ENCODE measurements at places on chromosomes 4 and X.
A peak's percentile ranks its signal among the peaks of the same experiment; 100 is the strongest.

DNA sequence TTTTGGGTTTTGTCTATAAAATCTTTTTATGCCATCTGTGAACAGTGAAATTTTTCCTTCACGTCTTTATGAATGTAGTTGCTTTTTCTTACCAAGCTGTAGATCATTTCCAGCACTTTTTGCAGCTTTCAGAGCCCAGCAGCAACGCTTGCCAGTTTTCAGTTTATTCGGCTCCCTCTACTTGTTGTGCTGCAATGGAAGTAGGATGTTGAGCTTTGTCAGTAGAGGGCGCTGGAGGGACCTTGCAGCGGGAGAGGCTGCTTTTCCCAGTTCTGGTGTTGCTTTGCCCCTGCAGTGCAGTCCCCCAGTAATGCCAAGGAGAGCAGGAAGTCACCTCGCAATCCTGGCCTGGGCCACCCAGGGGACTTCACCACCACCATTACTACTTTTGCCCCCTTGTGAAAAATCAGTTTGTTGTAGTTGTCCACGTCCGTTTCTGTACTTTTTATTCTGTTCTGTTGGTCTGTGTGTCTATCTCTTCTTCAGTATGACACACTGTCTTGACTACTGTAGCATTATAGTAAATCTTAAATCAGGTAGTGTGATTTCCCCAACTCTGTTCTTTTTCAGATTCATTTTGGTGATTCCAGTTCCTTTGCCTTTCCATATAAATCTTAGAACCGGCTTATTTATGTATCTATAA is 21.8 kb downstream of the CMC4 start:
- DNase-seq, result no peak

GRCh38 chrX:136019226-136019625 is 34.0 kb downstream of the SLC9A6 start:
- DNase-seq, result no peak

DNA sequence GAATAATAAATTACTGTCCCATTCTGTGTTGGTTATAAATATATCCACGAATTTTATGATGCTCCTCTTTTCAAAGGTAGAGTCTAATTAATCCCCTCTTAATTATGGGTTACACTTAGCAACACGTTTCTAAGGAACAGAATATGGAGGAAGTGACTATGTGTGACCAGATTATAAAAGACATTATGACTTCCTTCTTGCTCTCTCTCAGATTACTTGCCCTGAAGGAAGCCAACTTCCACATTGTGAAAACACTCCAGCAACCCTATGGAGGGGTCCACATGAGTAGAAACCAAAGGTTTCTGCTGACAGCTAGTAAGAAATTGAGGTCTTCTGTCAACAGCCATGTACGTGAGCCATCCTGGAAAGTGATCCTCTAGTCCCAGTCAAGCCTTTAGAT is 59.3 kb downstream of the WDFY3 start:
- no peak for DNase-seq

DNA sequence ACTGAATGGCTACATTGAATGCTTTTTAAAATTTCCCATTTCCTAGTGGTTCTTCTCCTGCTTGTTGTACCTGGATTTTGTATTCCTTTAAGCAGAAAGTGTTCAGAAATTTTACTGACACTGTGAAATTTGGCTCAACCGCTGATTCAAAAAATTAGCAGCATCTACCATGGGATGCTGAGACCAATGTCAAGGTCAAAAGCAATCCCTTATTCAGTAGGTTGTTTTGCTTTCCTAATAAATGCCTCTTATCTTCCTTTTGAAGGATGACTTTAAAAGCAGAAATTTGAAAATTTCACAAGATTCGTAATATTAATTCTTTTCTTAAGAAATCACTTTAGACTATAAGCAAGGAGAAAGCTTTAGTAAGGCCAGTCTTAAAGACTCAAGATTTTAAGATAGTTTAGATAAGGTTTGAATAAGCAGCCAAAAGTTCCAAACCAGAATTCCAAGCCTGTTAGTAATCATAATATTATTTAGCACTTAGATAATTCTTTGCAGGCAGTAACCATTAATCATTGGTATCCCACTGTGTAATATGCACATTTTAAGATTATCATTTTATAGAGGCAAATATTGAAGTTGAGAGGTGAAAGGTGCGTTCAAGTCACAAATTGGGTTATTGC is 508.8 kb downstream of the ANKRD50 start:
- DNase-seq, result peak; percentile 46

DNA sequence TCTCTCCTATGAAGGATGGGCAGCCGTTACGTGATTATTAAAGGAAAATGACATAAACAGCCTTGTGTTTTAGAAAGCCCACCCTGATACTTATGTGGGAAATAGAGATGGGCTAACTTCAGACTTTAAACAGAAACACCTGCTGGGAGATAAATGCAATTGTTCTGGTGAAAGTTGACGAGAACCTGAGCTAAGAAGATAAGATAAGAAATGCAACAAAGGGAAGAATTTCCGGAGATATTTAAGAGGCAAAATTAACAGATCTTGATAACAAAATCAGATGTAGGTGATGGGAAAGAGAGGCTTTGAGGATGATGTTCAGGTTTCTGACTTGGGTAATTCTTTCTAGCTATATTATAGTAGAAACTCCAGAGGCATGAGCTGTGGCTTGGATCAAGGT is 102.7 kb upstream of the SLC7A11 start:
- no peak for DNase-seq

GRCh38 chr4:128800284-128800683 is 9.2 kb upstream of the JADE1 start:
- no peak for DNase-seq

DNA sequence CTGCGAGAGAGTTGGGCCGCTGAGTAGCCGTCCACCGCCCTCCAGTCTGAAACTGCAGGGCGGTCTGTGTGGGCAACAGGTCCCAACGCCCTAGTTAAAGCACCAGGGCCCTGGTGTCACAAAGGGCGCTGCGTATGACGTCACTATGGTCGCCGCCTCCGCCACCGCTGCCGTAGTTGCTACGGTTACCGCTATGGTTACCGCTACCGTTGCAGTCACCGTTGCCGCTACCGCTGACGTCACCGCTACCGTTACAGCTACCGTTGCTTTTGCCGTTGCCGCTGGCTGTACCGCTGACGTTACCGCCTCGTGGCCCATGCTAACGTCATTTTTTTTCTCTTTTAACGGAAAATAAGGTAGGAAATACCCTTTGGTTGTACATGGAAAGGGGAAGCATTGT is at the start of gene PPP1R2C:
Gene PPP1R2C, minus strand, starts transcription at position 68 of the 400 bp plus-strand sequence. CDS start 84 bp downstream, outside the sequence.
- no peak for DNase-seq

DNA sequence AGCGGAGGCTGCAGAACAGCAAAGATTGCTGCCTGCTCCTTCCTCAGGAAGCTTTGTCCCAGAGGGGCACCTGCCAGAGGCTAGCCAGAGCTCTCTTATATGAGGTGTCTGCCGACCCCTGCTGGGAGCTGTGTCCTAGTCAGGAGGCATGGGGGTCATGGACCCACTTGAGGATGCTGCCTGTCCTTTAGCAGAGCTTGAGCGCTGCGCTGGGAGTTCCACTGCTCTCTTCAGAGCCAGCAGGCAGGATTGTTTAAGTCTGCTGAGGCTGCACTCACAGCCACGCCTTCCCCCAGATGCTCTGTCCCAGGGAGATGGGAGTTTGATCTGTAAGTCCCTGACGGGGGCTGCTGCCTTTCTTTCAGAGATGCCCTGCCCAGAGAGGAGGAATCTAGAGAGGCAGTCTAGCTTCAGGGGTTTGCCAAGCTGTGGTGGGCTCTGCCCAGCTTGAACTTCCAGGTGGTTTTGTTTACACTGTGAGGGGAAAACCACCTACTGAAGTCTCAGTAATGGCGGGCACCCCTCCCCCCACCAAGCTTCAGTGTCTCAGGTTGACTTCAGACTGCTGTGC is 10.9 kb downstream of the DCK start:
- DNase-seq, result no peak

DNA sequence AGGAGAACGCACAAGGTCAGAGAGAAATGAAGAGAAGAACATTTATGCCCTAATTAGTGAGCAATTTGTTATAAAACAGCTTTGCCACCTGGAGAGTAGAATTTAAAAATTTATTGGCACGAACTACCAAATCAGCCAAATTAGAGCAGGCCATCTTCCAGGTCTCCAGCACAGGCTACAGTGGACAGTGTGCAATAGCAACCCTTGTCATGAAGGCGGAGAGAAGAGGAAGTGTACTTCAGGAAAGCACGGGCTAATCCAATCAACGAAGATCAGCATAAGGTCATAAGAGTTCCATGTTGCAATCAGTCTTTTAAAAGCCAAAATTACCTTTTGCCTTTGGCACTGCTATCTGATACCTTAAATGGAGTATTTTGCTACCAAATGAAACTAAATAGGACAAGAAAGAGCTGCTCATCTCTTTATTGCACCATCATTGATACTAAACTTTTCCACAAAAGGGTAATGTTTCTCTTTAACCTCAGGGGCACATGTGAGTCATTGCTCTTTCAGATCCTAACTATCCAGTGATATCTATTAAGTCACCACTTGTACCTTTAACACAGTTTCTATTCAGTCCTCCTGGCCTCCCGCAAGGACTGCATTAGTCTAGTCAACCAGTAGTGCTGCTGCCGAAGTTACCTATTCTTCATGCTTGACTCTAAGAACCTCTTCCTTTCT is 19.9 kb downstream of the ANK2 start:
- DNase-seq, result no peak

DNA sequence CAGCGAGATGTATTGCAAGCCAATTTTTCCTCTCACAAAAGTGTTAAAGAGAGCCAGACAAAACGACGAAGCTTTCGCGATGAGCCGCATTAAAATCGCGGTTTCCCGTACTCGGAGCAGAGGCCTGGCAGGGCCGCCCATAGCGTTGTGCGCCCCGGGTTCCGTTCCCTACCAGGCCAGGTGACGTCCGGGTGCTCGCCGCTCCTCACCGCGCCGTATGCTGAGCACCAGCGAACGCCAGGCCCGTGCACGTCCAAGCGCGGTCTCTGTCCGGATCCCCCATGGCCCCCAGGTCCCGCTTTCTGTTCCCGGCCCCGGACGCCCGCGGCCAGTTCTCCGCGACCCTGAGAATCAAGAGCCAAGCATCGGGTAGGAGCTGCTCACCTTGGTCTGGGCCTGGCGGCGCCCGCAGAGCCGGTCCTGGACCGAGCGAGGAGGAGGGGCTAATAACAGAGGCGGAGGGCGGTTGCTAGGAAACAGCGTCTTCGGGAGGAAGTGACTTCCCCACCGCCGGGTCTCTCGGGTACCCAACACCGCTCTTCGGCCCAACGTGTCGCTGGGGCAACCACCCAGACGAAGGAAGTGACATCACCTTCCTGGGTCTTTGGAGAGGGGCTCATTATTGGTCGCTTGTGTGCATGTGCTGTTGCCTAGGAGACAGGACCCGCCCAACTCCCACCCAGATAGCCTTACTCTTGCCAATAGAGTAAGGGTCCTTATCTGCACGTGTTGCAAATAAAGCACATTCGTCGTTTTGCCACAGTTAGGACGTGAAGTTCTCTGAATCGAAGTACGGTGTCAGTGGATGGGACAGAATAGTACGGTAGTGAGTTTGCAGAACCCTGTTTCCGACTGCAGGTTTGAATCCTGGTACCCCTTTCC is at the start of gene MAP9:
Gene MAP9, minus strand, starts transcription at position 579 of the 882 bp plus-strand sequence. CDS start 1,115 bp downstream, outside the sequence.
- peak; percentile 92 for DNase-seq

- DNase-seq, result peak; percentile 42
These were observed 6.5 kb downstream of the CRLF2 start for GRCh38 chrX:1205681-1206611.

DNA sequence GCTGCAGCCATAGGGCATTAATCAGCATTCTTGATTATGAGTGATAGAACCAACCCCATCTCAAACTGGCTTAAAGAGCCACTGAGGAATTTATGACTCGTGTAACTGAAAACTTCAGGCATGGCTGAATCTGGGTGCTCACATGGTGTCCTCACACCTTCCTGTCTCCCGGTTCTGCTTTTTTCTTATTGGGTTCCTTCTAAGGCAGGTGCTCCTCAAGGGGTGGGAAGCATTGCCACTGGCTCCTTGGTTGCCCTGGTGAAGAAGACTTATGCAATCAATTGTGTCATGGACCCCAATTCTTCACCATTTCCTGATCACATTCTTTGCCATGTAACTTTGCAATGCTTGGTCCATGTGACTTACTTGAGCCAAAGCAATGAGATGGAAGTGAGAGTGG is 4.3 kb upstream of the ZCCHC4 start:
- no peak for DNase-seq

- DNase-seq, result no peak
These were observed 39.9 kb downstream of the APBB2 start for GRCh38 chr4:41174444-41174843.

GRCh38 chrX:74680391-74680790 is 66.0 kb upstream of the RLIM start:
- DNase-seq, result no peak

DNA sequence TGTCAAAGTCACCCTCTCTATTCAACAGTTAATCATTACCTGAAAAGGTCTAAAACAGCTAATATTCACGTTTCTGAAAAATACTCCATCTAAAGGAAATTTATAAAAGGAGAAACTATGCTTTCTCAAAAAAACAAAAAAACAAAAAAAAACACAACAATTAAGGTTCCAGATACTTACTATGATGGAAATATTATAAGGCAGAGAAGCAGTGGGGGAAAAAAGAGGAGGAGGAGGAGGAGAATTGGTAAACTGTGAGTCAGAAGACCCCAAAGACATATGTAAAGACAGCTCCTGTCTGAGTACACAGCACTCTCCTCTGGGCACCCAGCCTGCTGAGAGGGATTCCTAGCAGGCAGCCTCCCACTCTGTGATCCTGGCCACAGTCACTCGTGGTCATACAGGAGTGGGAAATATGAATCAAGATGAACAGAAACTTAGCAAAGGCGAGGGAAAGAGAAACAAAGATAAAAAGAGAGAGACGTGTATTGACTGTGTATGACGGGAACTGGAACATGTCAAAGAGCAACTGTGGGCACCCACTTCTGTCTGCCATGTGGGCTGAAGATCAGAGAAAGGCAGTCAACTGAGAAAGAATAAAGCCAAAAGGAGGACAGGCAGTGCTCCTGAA is 12.5 kb downstream of the KLHL15 start:
- no peak for DNase-seq

GRCh38 chrX:3638280-3638873 is 75.1 kb downstream of the PRKX start:
- DNase-seq, result no peak

DNA sequence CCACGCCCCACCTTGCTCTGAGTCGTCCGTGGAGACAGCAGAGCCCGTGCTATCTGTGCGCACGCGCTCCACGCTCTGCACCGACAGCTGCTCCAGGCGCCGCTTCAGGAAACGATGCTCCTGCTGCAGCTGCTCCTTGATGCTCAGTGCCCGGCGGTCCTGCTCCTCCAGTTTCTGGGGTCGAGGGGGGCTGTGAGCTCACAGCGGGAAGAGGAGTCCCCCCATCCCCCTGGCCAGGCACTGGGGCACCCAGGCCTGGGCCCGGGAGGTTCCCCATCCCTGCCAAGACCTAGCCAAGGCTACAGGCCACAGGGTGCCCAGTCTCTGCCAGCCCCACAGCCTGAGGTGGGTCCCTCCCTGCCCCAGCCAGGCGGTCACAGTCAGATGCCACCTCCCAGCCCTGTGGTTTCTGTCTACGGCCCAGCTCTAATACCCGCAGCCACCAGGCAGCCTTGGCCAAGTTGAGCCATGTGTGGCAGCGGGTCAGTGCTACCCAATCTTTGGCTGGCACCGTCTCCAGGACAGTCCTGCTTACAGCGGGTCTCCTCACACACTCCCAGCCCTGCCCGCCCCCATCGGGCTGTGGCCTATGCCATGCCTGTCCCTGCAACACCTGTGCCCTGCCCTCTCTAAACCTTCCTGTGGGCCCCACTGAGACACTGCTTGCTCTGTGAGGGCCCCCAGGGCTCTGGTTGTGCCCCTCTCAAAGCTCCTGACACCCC is 9.3 kb upstream of the HAUS3 start:
- no peak for DNase-seq

- peak; percentile 2 for DNase-seq
These were observed 35.0 kb downstream of the NUDT11 start for GRCh38 chrX:51461053-51462044.

GRCh38 chrX:17056868-17057608 is 110.6 kb downstream of the REPS2 start:
- no peak for DNase-seq
